CD4-positive, alpha-beta T cell (primary cell): ENCODE measurements at places on chromosomes 12 and 14.

GRCh38 chr14:71621980-71622605, 310.1 kb upstream of the RGS6 start:
- no peak for DNase-seq

GRCh38 chr12:31206038-31206670, 119.8 kb downstream of the SINHCAF start:
- DNase-seq: no peak

DNA sequence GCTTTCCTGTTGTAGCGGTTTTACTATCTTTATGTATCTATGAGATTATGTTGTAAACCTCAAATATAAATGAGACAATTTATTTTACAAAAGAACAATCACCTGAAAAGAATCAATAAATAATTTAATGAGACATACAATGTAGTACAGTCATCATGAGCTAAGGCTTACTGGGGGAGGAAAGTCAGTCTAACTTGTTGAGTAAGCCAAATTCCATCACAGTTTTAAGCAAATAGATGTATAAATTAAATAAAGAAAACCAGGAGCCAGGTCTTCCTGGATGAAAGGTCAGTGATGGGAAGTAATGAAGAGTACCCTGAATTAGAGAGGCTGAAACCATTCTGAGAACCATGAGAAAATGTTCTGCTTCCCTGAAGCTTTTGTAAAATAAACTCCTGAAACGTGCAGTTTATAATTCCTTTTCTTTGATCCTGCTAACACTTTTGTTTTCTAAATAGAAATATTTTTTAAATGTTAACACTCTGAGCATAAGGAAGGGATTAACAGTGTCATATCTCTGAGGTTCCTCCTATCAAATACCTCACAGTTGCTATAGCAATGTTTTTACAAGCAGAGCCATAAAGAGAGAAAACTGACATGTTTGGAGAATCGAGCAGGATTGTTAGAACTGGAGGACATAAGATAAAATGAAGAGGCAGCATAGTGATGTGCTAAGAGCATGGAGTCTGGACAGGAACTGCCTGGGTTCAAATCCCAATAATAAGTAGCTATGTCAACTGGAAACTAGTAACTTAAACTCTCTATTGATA, 444.9 kb upstream of the FOXG1 start:
- no peak for DNase-seq

DNA sequence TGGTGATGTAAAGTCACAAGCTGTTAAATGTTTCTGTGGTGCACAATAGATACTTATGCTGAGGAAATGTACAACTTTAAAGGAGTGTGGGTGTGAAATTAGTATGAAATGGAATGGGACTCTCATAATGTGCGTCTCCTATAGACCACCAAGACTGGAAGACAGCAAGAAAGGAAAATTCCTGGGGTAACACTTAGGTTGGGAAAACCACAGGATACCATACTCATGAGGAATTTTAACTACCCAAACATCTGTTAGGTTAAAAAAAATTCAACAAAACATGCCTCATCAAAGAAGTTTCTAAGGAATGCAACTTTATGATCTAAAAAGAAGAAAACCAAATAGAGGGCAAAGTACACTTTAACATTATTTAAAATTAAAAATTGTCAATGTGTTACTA, 113.7 kb upstream of the MYF6 start:
- no peak for DNase-seq

DNA sequence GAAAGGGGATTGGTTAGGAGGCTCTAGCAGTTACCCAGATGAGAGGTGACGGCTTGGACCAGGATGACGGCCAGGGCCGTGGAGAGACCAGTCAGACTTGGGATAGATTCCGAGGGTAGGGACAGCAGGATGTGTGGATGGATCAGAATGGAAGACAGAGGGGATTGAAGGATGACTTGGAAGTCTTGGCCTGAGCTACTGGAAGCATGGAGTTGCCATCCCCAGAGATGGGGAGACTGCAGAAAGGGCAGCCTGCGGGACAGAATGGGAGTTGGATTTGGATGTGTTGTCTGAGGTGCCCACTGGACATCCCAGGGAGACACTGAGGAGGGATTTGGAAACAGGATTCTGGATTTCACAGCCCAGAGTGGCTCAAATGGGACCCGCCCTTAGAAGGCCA, 102.3 kb downstream of the CALM1 start:
- DNase-seq: no peak

GRCh38 chr12:64824500-64825142, at the start of gene TBC1D30:
Gene TBC1D30 (plus strand): TSS chr12:64824647. CDS start chr12:64824880, 233 bp downstream.
- DNase-seq: no peak

- DNase-seq: no peak
Observed at GRCh38 chr12:46944088-46944487, 118.3 kb upstream of the SLC38A4 start.

DNA sequence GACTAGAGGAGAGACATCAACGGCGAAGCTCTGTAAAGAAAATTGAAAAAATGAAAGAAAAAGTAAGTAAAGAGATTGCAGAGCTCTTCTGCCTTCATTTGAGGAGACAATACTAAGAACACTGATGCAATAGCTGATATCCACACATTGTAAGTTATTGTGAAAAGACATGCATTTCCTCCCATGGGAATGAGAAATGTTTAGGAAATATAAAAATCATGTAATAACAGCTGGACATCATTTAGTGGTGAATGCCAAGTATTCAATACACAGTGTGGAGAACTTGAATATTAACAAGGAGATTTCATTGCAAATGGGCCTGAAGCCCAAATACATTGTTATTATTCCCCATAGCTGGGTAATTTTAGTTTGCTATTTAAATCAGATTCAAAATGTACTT, 179.2 kb downstream of the KICS2 start:
- DNase-seq: no peak

DNA sequence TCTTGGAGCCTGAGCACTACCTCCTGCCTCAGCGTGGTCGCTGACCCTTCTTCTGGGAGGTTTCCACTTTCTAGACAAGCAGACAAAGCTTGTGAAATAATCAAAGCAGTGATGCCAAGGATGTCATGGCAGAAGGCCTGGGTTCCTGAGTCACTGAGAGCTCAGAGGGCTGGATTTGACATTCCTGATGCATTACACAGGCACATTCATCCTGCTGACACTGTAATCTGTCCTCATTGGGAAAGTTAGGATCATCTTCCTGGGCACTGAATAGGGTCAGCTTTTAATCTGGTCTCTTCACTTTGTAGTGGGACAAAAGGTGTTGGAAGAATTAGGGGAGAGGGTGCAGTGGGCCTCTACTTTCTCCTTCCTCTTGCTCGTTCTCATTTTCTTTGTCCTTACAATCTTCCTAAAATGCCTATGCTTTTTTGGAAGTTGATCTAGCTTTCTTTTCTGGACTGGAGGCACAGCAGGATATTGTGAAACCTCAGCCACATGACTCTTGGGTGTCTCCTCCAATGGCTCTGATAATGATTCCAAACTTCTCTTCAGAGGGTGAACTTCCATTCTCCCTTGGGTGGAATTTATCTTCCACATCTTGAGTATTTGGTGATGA, 29.6 kb downstream of the EEA1 start:
- DNase-seq: no peak

DNA sequence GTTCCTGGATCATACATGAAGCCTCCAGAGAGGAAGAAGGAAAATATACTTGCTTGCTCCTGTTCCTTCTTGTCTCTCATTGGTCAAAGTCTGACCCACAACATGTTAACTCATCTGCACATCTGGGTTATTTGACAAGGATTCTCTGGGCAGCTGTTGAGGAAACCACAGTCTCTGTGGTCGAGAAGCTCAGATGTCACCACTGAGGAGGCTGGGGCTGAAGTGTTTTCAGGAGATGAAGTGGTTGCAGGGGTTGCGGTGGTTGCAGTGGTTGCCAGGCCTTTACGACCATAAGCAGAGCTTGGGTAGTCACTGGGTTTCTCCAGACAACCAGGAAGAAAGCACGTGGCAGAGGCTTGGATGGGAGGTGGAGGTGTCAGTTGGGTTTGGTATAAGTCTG, 265.0 kb upstream of the LRIG3 start:
- DNase-seq: no peak

- no peak for DNase-seq
Observed at GRCh38 chr14:59020382-59020781, 168.1 kb upstream of the DAAM1 start.

- no peak for DNase-seq
Observed at GRCh38 chr14:42683707-42684106, 1077.0 kb downstream of the LRFN5 start.

GRCh38 chr12:25200703-25201102, 5.7 kb downstream of the ETFRF1 start:
- no peak for DNase-seq

DNA sequence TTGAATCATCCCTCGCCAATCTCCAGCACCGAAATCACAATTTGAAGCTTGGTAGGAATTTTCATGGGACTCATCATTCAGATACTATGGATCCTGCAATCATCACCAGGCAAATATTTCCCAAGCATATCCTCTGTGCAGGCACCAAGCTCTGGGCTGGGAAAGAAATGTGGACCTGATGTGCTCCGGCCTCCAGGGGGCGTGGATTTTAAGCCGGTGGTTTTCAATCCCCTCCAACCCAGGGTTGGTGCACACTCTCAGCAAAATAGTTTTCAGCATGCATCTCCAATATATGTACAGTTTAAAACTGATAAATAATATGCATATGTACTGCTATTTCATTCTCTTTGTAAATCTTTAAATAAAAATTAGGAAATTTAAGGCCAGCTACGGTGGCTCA, 98.9 kb downstream of the RBM19 start:
- no peak for DNase-seq

DNA sequence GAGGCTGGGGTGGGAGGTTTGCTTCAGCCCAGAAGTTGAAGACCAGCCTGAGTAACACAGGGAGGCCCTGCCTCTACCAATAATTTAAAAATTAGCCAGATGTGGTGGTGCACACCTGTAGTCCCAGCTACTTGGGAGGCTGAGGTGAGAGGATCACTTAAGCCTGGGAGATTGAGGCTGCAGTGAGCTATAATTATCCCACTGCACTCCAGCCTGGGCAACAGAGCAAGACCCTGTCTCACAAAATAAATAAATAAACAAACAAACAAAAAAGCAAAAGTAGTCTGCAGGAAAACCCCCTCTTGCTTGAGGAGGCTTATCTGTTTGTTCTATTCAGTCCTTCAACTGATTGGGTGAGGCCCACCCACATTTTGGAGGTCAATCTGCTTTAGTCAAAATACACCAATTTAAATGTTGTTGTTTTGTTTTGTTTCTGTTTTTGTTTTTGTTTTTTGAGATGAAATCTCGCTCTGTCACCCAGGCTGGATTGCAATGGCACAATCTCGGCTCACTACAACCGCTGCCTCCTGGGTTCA, 24.9 kb upstream of the TXNRD1 start:
- no peak for DNase-seq

- DNase-seq: no peak
Observed at GRCh38 chr14:25843481-25844470, 754.1 kb downstream of the NOVA1 start.

DNA sequence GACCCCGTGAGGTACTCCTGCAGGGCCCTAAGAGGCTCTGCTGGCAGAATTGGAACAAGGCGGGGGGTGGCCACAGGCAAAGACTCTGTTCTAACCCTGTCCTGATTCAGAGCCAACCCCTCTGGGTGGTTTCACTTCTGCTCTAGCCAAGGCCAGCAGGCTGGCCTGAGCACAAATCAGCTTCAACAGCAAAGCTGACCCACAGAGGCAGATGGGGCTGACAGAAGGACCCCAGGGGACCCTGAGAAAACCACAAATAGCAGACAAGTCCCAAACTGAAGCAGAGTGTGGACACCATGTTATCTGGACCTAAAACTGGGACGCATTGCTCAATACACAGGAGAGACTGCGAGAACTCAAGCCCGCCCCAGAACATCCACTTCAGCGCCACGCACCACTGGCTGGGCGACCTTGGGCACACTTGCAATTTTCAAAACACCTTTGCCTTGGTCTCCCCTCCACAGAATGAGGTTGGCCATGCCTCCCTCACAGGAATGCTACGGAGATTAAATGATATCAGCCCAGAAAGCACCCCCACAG, 76.4 kb upstream of the DICER1 start:
- DNase-seq: no peak

DNA sequence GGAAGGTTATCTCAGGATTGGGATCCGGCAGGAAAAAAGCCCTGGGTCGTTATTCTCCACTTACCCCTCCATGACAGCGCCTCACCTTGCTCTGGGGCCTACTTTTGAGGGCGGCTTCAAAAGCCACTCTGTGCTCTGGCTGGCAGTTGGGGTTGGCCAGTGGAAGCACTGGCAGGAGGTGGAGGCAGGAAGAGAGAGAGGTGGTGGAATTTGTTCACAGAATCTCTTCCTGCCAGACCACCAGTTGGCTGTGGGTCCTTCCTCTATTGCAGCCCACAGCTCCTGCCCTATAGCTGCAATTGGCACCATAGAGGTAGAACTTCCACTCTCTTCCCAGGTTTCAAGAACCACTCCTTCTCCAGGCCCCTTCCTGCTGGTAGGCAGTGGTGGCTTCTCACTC, 32.7 kb upstream of the SDR39U1 start:
- DNase-seq: no peak

GRCh38 chr14:105426416-105427130, 6.9 kb downstream of the MTA1 start:
- DNase-seq: no peak

- DNase-seq: no peak
Observed at GRCh38 chr14:68775614-68776126, 17.2 kb downstream of the ZFP36L1 start.

GRCh38 chr14:94685166-94685581, 73.0 kb downstream of the SERPINA3 start:
- no peak for DNase-seq

GRCh38 chr14:83826838-83827237, 1703.1 kb upstream of the FLRT2 start:
- DNase-seq: no peak

DNA sequence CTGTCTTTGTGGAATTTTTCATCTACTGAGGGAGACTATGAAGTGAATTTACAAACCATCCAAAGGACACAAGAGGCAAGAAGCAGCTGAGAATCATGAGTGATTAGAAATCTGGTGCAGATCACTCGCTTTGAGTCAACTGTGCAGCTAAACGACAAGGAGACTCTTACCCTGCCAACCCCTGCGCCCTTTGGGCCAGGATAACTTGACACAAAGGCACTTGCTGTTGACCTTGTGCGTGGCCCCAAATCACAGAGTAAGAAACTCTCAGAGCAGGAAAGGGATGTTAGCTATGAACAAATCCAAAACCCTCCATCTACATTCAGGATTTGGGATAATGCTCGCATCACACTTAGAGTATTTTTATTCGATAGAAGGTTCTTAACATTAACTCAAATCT, 11.5 kb upstream of the PARP11 start:
- DNase-seq: no peak

GRCh38 chr12:57763881-57764661, 2.8 kb downstream of the CYP27B1 start:
- DNase-seq: no peak

- DNase-seq: no peak
Observed at GRCh38 chr14:24267516-24267915, 3.9 kb downstream of the RABGGTA start.

GRCh38 chr12:74922117-74922516, 287.5 kb downstream of the KCNC2 start:
- no peak for DNase-seq
